ENCODE measurements at places on chromosomes 5 and 9.

GRCh38 chr9:7095058-7095457 lies 337.3 kb downstream of the KDM4C start:
- no peak for DNase-seq

DNA sequence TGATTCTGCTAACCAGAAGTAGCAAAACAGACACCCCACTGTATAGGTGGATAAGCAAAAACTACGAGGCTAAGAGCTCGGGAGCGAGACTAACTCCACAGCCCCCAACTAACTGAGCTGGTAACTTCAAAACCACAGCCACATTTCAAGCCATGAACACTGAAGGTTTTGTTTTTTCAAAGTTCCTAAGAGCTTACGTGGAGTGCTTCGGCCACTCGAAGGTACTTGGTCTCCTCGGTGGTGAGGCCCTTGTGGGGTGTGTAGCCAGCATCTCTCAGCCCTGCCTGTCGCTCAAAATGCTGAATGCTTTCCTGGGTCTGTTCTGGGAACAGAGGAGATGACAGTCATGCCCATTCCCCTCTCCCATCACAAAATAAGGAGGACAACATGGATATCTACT lies 11.1 kb downstream of the KIAA1191 start:
- no peak for DNase-seq

DNA sequence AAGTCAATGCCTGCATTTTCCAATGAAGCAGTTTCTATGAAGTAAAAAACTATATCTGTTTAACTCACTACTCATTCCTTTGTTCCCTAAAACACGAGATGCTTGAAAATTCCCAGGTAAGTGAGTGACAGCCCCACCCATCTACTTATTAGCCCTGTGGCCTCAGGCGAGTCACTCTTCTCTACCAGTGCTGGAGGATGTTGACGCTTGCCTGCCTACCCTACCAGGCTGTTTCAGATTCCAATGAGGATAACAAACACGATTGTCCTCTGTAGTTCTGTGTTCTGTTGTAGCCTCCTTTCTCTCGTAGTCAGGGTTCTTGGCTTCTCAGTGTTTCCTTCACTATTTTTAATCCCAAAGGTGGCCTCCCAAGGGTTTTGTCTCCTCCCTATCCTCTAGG lies 388.8 kb downstream of the KDM4C start:
- DNase-seq: no peak

DNA sequence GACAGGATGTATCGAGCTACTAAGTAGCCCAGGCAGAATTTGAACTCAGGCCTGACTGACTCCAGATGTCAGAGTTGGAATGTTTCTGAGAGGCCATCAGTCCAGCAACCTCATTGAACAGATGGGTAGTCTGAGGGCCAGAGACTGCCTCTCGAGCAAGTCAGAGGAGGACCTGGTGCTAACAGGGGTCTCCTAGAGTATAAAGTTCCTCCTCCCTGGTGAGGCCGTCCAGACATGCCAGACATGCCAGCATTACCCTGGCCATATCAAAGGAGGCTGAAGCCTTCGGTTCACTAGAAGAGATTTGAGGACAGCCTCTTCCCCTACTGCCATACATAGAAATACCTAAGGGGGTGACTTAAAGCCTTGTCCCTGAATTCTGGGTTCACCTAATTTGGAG lies 81.2 kb downstream of the ZNF618 start:
- DNase-seq: no peak

DNA sequence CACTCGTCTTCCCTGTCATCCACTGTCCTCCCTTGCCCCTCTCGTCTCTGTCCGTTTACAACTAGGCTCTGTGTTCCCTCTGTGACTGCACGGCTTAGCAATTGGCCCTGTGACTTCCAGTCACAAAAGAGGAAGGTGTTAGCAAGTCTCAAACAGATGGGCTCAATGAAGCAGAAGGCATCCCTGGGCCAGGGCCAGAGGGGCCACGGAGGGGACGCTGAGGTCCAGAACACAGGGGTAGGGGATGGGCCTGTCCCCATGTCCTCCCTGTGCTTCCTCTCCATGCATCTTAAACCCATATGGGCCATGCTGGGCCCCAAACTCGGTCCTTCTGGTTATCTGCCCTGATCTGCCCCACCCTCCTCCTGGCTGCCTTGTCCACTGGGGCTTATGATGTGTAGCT lies at the start of gene CD72:
Gene CD72 (minus strand): TSS at position 89 of the 403 bp plus-strand sequence. CDS start 110 bp downstream, outside the sequence.
- DNase-seq: no peak

DNA sequence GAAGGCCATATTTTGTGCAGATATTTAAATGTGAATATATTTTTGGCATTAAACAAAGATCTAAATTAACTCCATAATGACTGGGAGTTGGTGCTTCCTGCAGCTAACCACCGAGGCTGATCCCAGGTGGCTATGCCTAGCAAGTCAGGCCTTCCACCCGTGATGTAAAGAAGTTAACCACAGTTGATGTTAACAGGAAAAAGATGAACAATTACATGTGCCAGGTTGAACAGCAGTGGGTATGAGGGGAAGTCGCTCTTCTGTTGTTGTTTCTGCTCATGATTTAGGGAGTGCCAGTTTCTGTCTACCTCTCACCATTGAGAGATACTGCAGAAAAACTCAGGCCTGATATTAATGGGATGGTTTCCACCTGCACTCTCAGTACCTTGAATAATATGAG lies 334.3 kb downstream of the EBF1 start:
- no peak for DNase-seq

DNA sequence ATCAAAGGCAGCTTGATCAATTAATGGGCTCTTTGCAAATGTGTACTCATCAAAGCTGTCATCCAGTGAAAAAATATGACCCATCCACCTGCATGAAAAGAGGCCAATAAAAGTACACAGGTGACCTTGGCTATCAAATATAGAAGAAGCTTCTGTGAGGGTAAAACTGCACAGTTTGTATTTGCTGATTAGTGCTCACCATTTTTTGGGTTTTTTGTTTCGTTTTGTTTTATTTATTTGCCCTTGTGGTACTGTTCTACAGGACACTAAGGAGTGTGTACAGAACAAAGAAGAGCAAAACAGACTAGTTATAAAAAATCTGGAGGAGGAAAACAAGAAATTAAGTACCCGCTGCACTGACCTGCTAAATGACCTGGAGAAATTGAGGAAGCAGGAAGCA lies 101.3 kb downstream of the CNTLN start:
- DNase-seq: no peak

DNA sequence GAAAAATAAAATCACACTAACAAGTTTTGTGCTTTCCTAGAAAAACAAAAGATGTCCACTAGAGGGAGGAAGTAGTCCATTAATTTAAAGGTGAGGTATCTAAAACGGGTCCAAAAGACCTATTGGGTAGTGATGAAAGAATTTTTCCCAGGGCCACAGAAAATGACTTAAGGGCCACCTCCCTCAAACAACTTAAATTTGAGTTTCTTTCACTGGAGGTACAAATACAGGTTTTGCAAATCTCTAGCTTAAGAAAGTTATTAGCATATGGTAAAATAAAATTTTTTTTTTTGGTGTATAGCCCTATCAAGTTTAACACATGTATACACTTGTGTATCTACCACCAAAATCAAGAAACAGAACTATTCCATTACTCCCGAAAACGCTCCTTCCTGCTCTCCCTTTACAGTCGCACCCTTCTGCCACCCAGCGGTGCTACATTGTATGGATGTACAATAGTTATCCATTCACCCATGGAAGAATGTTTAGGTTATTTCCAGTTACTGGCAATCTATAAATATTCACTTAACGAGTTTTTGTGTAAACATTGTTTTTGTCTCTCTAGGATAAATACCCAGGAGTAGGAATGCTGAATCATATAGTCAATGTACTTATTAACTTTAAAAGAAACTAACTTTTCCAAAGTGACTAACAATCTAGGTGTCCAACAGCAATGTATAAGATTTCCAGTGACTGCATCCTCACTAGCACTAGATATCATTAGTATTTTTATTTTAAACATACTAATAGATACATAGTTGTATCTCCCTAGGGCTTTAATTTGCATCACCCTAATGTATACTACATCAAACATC lies 21.9 kb downstream of the DEPDC1B start:
- DNase-seq: no peak

All from stimulated activated CD8-positive, alpha-beta memory T cell treated with anti-CD3 and anti-CD28 coated beads, Interleukin-15, amount 100 ng/mL, for 48 hours (primary cell).